ENCODE measurements at places on chromosomes 2 and 18. TPM values are rescaled to one million over a fixed set of nuclear protein-coding genes. Genes with fewer than 3 reads are reported as not detected.

DNA sequence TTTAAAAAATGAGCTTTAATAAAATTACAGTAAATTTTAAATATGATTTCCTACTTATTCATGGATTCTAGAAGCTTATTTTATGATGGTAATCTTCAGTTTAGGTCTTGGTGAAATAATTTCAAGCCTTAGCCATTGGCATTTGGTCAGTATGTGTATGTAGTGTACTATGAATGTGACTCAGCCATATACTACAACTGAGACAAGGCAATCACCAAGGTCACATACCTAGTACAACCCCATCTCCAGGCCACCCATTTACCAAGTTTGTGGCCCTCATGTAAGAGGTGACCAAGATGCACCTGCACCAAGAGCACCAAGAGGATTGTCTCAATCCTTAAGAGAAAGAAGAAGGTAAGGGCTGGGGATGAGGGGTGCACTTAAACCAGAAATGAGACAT is 54.8 kb upstream of the FRZB start:
- no peak for DNase-seq
- H3K4me3 ChIP-seq = no peak overlapping the region
- H3K4me1 ChIP-seq = peaks cover 20% of the 10 kb centered on the region
- peaks cover 64% of the 10 kb centered on the region for H3K36me3 ChIP-seq

DNA sequence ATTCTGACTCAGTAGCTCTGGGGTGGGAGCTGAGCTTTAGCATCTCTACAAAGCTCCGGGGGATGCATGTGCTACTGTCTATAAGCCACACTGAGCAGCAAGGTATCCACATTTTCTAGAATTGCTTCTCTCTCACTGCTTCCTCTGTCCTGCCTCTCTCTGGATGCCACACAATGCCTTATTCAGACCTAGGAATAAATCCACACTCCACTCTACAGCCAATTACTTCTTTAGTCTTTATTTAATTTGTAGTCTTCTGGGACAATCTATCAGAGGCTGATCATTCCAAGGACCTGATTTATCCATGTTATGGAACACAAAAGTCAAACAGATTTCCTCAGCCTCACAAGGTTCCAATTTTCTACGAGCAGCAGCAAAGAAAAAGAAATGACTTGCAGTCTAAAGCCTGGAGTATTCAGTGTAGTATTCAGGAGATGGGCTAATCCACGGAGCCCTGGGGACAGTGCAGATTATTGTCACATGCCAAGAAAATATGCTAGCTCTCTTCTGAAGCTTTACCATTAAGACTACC is 4.4 kb downstream of the BCL2 start:
- H3K36me3 ChIP-seq = no peaks in the 10 kb centered on the region
- H3K4me1 ChIP-seq = peaks cover 16% of the 10 kb centered on the region
- H3K27me3 ChIP-seq = no peaks in the 10 kb centered on the region
- H3K4me3 ChIP-seq = no peak overlapping the region

DNA sequence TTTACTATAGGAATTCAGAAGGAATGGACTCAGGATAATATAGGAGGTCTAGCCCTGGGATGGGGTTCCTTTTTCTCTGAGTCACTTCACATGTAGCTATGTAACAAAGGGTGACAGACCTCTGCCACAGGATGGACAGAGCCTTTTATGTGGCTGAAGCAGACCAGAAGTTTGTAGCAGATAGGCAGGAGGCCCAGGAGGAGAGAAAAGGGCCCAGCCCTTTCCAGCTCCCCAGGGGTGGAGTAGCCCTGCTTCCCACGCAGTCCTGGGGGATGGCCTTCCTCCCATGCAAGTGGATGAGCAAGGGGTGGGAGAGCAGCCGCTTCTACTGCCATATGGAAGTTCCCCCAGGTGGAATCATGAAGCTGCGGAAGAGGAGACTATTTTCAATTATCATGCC is 40.3 kb downstream of the ARMC9 start:
- no peaks in the 10 kb centered on the region for H3K27me3 ChIP-seq
- H3K36me3 ChIP-seq = peaks cover 44% of the 10 kb centered on the region
- no peaks in the 10 kb centered on the region for H3K4me1 ChIP-seq
- H3K27ac ChIP-seq = no peak overlapping the region

DNA sequence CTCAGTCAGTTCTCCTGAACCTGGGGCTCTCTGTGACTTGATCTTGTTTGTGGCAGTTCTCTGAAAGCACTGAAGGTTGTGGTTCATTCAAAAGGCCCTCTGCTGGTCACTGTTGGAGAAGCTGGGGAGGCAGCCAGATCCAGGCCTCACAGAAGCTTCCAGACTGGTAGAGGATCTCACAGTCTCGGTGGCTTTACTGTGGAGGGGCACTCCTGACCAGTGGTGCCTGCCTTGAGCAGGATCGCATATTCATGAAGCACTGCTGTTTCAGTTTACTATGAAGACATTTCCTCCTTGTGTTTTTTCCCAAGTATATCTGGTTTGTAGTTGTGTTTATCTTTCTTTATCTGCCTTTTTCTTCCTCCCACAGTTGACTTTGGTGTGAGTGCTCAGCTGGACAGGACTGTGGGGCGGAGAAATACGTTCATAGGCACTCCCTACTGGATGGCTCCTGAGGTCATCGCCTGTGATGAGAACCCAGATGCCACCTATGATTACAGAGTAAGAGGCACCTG is 133.9 kb downstream of the MAP4K4 start:
- peak overlapping the region; percentile 3 for H3K27ac ChIP-seq
- no peaks in the 10 kb centered on the region for H3K27me3 ChIP-seq
- DNase-seq = peak; percentile 72
- peaks cover 68% of the 10 kb centered on the region for H3K36me3 ChIP-seq
- peaks cover 29% of the 10 kb centered on the region for H3K4me1 ChIP-seq

MCEE gene
- total RNA-seq = 14.9 TPM

Data from MCF 10A (cell line).